ENCODE measurements at places on chromosomes 2 and 18.

DNA sequence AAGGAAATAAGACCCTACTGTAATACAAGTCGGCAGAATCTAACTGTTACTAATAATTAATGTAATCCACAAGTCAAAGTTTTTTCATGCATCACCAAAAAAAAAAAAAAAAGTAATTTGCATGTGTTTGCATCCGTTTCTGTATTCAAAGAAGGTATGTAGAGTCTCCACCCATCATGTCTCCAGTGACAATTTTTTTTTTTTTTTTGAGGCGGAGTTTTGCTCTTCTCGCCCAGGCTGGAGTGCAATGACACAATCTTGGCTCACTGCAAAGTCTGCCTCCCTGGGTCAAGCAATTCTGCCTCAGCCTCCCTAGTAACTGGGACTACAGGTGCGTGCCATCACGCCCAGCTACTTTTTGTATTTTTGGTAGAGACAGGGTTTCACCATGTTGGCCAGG lies 24.2 kb upstream of the NFU1 start:
- DNase-seq = no peak

DNA sequence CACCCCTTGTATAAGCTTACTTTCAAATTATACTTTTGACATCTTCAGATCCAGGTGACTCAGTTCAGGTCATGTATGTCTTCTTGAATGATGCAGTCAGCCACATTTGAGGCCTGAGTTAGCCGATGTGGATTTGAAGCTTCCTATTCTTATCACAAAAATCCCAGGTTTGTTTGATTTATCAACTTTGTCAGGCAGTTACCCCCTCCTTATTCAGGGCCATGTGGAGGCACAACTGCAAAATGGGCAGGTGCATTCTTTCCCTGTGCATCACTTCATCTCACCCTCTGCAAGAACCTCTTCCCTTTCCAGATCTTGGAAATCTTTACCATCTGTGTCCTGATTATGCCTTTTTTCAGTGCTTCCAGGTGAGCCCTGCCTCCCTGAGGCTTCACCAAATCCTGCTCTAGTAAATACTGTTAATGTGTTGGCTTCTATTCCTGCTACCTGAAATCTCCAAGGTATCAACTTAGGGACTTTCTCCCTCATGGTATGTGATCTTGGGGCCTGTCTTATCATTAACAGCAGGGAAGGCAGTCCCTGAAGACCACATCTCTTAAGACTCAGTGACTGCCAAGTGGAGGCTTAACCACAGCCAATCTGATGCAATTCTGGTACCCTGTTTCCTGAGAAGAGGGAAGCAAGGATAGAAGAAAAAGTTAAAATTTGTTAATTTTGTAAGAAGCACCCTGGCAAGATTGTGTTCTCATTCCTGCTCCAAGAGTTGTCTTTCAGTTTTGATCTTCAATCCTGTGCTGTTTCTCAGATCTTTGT lies 9.4 kb upstream of the ARHGAP28 start:
- DNase-seq = no peak

DNA sequence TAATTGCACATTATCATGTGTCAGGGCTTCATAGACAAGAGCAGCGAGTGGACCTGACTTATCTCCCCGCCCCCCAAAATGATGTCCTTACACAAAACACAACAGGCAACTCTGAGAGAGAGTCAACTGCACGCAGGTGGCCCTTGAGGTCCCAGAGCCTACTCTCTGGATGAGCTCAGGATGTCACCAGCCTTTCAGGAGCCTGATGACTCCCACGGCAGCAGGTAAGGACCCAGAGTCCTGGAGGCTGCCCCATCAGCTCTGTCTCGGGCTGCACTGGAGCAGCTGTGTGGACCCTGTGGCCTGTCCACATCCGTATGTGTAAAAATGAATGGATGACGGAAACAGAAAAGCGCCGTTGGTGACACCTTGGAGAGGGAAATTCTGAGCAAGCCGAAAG lies 130.9 kb downstream of the HDAC4 start:
- DNase-seq = no peak

DNA sequence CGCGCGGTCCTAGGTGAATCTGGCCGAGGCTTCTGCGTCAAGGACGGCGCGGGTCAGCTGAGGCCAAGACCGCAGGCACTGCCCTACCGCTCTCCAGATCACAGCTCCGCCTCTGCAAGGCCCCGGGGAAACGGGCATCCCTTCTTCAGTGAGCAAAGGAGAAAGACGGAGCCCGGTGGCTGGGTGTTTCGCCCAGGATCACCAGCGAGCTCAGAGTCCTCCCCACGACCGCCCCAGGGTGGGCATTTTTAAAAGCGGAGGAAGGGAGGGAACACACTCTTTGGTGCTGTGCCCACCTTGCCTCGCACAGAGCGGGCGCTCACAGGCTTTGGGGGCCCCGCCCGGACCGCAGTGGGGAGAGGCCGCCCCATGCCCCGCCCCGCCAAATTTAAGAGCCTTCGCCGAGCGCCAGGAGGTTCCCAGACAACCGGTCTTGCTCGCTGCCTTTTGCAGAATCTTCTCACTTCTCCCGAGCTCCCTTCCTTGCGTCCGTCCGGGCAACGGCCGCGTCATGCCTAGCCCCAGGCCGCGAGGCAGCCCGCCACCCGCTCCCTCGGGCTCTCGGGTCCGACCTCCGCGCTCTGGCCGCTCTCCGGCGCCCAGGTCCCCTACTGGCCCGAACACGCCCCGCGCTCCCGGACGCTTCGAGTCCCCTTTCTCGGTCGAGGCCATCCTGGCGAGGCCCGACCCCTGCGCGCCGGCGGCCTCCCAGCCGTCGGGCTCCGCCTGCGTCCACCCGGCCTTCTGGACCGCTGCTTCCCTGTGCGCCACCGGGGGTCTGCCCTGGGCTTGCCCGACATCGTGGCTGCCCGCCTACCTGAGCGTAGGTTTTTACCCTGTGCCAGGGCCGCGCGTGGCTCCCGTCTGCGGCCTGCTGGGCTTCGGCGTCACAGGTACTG lies at the start of gene NOTO:
Gene NOTO (plus strand): TSS at position 419 of the 899 bp plus-strand sequence. CDS start 93 bp downstream, at position 512.
- no peak for DNase-seq

DNA sequence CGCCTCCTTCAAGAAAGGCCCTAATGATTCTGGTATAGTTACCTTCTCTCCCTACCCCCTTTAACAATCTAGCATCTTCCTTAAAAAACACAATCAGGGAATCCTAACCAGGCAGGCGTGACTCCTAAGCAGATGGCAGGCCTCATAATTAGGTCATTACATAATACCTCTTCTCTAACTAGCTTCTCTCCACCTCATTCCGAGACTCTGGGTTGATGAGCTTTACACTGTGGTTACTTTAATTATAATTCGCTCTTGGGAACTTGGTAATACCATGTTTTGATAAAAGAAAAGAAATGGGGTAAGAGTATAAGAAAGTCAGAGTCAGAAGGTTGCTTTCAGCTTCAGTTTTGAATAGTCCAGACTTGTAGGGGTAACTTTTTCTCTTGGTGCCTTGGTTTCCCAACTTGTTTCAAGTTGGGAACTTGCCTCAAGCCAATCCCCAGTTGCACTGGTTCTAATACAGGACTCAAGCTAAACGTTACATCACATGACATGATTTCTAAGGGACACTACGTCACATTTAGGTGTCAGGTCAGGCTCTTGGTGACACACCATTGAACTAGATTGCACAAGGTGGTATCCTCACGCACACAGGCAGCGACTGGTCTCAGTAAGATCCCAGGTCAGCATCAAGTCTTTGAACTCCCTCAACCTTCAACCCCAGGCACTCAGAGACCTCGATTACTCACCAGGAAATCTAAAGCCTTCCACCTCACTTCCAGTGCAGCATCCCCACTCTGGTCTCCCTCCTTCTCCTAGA lies 59.2 kb downstream of the AAK1 start:
- no peak for DNase-seq

DNA sequence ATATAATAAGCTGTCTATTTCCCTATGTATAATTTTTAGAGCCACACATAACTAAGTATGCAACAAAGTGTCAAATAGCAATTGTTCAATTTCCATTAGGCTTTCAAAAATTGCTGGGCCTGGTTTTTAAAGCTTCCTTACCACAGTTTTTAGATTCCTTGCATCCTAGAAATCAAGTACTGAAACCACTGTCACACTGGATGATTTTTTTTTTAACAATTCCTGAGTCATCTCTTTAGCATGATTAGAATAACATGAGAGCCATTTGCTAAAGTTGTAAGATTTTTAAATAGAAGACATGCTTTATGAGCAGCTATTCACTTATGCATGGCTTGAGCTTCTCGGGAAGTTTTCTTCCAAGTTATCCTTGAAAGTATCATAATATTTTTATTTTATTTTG lies 319.5 kb upstream of the NXPH2 start:
- DNase-seq = no peak

GRCh38 chr2:119178776-119179175 lies 20.2 kb upstream of the C1QL2 start:
- no peak for DNase-seq

- no peak for DNase-seq
These were observed 232.3 kb downstream of the HAUS1 start for GRCh38 chr18:46336278-46337111.

DNA sequence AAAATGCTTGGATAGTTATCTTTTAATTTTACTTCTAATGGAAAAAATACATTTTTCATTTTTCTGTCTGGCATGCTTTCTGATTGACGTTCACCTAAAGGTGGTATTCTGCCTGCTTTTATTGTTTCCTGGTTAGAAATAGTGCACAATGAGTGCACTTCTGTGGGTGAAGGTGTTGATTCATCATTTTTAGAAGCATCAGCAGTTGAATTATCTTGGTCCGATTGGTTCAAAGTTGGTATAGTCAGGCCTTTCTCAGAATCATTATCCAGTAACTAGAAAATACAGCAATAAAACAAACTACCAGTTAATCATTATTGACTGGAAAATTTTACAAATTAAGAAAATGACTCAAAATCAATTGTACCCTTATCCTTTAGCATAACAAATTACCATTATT lies 84.5 kb downstream of the STRADB start:
- DNase-seq = no peak

DNA sequence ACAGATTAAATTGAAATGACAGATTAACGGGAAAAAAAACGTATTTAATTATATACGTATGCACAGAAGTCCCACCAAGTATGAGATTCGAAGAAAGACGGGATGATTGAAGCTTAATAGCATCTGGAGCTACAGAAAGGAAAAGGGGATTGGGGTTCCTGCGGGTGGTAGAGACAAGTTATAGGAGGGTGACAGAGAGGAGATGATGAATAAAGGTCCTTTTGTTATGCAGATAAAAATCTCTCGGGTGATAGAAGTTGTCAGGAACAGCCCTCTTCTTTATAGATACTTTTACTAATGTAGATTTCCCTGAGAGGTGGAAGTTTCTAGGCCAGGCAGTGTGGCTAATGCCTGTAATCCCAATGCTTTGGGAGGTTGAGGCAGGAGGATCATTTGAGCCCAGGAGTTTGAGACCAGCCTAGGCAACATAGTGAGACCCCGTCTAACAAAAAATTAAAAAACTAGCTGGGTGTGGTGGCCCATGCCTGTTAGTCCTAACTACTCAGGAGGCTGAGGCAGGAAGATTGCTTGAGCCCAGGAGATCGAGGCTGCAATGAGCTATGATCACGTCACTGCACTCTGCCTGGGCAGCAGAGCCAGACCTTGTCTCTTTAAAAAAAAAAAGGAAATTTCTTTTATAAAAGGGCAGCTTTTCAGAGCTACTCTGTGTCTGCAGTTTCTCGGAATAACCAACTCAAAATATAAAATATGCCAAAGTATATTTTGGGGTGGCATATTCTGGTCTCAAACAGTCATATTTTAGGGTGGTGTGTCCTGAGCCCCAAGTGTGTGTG lies 113.0 kb downstream of the STPG4 start:
- DNase-seq = no peak

DNA sequence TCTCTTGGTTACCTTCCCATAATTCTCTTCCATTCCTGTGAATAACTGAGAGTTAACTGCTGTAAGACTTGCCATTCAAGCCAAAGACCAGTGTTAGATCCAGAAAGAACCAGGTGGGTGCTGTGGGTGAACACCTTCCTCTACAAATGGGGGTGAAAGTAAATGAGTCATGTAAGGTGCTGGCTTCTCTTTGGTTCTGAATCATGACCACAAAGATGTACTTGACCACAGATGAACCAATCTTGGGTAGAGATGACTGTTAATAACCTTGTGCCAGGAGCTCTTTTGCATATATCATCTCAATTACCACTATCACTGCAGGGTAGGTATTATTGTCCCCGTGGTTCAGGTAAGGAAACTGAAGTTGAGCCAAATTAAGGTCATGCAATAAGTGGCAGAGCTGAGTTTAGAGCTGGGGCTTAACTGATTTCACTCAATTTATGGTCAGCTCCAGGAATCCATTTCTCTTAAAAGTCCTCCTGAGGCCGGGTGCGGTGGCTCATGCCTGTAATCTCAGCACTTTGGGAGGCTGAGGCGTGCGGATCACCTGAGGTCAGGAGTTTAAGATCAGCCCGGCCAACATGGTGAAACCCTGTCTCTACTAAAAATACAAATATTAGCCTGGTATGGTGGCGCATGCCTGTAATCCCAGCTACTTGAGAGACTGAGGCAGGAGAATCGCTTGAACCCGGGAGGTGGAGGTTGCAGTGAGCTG lies 244.9 kb upstream of the CXCR4 start:
- no peak for DNase-seq

DNA sequence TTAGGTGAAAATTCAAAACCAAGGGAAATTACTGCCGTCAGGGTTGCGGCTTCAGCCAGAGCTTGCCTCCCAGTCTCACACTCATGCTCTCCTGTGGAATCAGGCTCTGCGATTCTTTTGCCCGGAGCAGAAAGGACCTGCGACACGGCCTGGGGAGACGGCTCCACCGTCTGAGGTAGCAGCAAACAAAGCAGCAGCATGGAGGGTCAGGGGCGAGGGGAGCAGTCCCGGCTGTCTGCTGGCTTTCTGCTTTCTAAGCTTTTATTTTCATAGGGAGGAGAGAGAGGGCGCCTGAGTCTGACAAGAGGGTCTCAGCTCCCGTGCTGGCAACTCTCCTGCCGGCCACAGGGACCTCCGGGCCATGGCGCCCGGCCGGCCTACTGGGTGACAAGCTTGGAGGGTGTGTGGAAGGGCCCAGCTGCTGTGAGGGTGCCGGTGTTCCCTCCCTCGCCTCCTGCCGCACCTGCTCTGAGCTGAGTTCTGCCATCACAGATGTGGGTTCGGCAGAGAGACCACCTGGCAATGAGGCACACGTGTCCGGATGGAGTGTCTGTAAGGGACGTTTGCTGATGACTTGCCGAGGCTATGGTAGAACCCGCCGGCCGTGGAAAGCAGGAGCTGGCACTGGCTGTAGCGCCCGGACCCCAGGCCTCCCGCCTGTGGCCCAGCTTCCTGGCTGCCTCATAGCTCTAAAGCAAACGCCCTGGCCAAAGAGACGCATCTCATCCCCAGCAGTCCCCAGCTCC lies 66.2 kb upstream of the CTDP1 start:
- DNase-seq = no peak

DNA sequence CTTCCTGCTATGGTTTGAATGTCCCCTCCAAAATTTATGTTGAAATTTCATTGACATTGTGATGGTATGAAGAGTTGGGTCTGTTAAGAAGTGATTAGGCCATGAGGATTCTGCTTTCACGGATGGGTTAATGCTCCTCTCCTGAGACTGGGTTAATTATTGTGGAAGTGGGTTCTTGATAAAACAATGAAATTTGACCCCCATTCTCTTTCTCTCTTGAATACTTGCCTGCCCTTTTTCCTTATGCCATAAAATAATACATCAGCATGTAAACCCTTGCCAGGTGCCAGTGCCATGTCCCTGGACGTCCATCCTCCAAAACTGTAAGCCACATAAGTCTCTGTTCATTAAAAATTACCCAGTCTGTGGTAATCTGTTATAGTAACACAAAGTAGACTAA lies 352.8 kb downstream of the LRRTM4 start:
- DNase-seq = no peak

All from brain pericyte (primary cell).